ENCODE measurements at places on chromosomes 6 and 20. TPM values are rescaled to one million over a fixed set of nuclear protein-coding genes. Genes with fewer than 3 reads are reported as not detected.

DNA sequence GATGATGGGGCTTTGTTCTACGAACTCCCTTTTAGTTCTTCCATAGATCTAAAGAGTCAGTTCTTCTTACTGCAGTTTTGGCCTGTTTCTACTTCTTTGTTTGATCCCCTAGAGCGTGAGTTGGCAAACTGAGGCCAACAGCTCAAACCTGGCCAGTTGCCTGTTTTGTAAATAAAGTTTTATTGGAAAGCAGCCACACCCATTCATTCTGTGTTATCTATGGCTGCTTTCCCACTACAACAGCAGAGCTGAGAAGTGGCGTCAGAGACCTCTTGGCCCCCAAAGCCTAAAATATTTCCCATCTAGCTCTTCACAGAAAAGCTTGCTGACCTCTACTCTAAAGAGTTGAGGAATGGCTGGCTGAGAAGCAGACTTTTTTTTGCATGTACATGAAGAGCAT, 52.2 kb downstream of the EYA2 start:
- no peaks in the 10 kb centered on the region for H3K27me3 ChIP-seq
- no peak for DNase-seq
- no peaks in the 10 kb centered on the region for H3K36me3 ChIP-seq
- H3K4me3 ChIP-seq, result no peak overlapping the region
- no peak overlapping the region for H3K27ac ChIP-seq

The BPI gene
- total RNA-seq, result 0.44 TPM

GRCh38 chr6:13474360-13474759, 13.0 kb downstream of the GFOD1 start:
- no peak overlapping the region for H3K27ac ChIP-seq
- no peaks in the 10 kb centered on the region for H3K4me1 ChIP-seq
- peaks cover 13% of the 10 kb centered on the region for H3K36me3 ChIP-seq
- no peaks in the 10 kb centered on the region for H3K27me3 ChIP-seq
- no peak for DNase-seq

GRCh38 chr6:46850792-46851191, 57.6 kb downstream of the MEP1A start:
- no peaks in the 10 kb centered on the region for H3K27me3 ChIP-seq
- H3K4me1 ChIP-seq, result peaks cover 19% of the 10 kb centered on the region
- DNase-seq, result no peak
- H3K4me3 ChIP-seq, result no peak overlapping the region
- no peak overlapping the region for H3K27ac ChIP-seq
- peaks cover 14% of the 10 kb centered on the region for H3K36me3 ChIP-seq

GRCh38 chr6:3794092-3794491, 42.6 kb upstream of the PXDC1 start:
- DNase-seq, result no peak
- no peak overlapping the region for H3K4me3 ChIP-seq
- H3K27ac ChIP-seq, result no peak overlapping the region
- no peaks in the 10 kb centered on the region for H3K27me3 ChIP-seq
- H3K4me1 ChIP-seq, result peaks cover 26% of the 10 kb centered on the region

- no peak for DNase-seq
- peaks cover 6% of the 10 kb centered on the region for H3K4me1 ChIP-seq
- H3K27ac ChIP-seq, result no peak overlapping the region
These were observed 24.8 kb downstream of the KIF6 start for GRCh38 chr6:39700362-39700761.

The ESR1 gene
- total RNA-seq, result 3.7 TPM

DNA sequence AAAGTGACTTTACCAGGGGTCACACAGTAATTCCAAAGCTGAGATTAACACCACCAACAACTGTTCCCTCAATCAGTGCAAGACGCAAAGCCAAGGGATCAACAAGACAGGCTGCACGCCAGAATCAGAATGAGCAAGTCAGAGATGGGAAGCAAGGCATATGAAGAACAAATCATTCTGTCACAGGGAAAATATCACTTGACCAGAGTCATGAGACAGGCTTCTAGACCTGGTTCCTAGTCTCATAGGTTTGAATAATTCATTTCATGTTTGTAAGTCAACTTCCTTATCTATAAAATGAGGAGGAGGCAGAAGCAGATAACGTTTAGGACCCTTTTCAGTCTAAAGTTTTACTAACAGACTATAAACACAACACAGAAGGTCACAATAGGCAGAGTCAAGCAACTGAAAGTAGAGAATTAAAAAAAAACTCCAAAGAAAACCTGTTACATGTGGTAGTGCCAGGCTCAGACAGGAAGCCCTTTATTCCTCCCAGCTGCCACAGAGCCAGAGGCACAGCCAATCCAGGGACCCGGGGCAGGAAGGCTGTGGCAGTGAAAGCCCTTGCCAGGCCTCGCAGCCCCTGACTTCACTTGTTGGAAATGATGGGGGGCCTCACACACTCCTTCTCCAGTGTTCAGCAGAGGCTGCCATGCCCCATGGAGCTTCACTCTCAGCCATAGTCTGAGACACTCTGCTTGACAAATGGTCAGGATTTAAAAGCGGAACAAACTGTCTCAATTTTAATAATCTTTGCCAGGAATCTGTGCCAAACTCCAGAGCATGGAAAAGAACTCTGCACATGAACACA, 29.2 kb upstream of the DST start:
- peak overlapping the region; percentile 71 for H3K27ac ChIP-seq
- H3K27me3 ChIP-seq, result no peaks in the 10 kb centered on the region
- H3K36me3 ChIP-seq, result no peaks in the 10 kb centered on the region
- H3K4me3 ChIP-seq, result no peak overlapping the region

DNA sequence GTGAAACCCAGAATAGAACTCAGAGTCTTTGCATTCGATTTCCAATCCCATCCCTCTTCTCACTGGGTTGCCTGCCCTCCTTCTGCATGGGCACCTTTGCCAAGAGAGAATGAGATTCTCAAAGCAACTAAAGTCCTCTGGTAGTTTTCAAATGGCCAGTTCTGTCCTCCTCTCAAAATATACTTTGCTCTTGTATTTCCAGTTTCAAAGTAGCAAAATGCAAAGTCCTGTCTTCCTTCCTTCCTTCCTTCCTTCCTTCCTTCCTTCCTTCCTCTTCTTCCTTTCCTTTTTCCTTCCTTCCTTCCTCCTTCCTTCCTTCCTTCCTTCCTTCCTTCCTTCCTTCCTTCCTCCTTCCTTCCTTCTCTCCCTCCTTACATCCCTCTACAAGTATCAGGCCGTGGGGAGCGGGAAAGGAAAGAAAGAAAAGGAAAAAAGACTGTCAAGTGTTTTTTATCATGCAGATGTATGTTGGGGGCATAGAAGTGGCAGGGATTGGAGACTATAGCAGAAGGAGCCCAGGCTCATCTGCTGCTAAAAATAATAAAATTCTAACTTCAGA, 265.2 kb downstream of the CD83 start:
- no peaks in the 10 kb centered on the region for H3K36me3 ChIP-seq
- H3K27me3 ChIP-seq, result no peaks in the 10 kb centered on the region
- DNase-seq, result no peak
- H3K4me3 ChIP-seq, result no peak overlapping the region

The TP53TG5 gene
- total RNA-seq, result not detected

The ANKRD66 gene
- 4.0 TPM for total RNA-seq
